Urinary bladder (tissue), 4 donors: ENCODE measurements at places on chromosomes 3 and 15. TPM values are rescaled to one million over a fixed set of nuclear protein-coding genes. Genes with fewer than 3 reads are reported as not detected.
A peak's percentile ranks its signal among the peaks of the same experiment; 100 is the strongest.

GPR149 gene
- polyA plus RNA-seq: not detected

DUOX1 gene
- 7.1 TPM for polyA plus RNA-seq

DNA sequence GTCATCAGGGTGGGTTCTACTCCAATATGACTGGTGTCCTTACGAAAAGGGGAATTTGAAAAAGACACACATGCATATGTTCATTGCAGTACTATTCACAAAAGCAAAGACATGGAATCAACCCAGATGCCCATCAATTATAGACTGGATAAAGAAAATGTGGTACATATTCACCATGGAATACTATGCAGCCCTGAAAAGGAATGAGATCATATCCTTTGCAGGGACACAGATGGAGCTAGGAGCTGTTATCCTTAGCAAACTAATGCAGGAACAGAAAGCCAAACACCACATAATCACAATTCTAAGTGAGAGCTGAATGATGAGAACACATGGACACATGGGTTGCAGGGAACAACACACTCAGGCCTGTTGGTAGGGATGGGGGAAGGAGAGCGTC is 24.8 kb upstream of the TICRR start:
- DNase-seq: no peak

GRCh38 chr3:123271466-123272159 is 69.9 kb downstream of the SEC22A start:
- no peak for DNase-seq

DNA sequence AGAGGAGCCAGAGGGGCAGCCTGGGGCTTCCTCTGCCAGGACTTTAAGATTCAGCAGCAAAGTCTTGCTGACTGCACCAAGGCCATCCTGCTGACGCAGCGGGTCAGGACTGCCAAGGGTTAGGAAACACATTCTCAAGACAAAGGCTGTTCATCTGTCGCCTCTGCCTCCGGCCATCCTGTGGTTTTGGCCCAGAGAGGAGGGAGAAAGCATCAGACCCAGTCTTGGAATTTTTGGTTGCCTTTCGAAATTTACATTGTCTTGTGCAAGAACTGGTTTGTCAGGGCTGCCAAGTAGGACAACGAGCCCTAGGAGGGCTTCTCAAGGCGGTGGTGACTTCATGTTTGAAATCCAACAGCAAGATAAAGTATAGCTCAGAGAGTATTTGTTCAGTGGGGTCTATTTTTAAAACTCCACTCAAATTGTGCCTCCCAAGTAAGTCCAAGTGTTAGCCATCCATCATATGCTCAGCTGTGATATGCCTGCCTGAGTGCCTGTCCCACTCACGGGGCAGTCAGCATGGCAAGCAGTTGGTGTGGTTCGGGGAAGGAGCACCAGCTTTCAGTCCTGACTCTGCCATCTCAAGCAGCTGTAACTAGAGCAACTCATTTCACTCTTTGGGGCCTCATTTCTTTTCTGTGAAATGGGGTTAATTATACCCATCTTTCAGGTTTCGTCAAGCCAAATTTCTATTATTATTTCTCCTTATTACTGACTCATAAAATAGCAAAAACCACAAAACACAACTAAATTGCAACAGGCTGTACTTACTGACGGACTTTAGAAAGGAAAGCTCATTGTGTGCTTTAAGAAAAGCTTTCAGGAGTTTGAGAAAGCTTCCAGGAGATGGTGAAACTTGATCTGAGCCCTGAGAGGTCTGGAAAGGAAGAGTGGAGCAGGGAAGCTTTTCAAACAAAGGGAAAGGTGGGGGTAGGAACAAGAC is 42.4 kb upstream of the RHO start:
- DNase-seq: no peak

DNA sequence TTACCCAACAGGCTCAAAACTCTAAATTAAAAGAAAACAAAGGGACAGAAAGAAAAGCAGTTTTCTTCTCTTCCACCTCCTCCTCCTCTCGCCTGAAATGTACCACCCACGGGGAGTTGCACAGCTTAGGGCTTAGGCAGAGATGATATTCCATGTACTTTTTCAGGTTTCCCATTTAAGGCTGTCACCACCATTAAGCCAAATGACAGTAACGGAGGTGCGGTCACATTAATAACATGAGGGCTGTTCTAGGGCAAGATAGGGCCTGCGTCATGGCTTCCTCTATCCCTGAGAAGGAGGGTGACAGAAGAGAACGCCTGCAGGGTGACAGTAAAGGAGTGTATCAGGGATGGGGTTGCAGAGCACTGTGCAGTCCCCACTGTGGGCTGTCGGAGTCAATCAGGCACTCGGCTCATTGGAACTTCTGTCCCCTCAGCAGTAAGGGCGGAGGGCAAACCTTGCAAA is 51.7 kb upstream of the TJP1 start:
- no peak for DNase-seq

GRCh38 chr3:69791106-69791505 is 51.8 kb downstream of the MITF start:
- no peak for DNase-seq

DNA sequence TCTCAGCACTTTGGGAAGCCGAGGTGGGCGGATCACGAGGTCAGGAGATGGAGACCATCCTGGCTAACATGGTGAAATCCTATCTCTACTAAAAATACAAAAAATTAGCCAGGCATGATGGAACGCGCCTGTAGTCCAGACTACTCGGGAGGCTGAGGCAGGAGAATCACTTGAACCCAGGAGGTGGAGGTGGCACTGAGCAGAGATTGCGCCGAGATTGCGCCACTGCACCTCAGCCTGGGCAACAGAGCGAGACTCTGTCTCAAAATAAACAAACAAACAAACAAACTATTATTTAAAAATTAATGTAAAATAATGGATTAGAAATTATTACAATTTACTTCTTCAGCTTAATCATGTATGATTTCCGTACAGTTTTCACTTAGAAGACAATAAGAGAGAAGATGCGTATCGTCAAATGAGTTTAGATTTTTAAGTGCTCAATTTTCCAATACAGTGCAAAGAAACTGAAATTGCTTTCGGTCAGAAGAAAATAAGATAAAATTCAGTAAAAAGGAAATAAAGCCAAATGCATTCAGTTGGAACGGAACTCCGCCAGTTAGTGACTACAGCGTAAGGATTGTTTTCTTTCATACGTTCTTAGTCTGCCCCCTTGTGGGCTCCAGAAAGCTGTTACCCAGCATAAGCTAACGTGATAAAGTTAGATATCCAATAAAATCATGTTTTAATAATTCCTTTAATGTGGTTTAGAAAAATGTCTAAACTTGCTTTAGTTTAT is 24.8 kb downstream of the AADAC start:
- DNase-seq: peak; percentile 61

DNA sequence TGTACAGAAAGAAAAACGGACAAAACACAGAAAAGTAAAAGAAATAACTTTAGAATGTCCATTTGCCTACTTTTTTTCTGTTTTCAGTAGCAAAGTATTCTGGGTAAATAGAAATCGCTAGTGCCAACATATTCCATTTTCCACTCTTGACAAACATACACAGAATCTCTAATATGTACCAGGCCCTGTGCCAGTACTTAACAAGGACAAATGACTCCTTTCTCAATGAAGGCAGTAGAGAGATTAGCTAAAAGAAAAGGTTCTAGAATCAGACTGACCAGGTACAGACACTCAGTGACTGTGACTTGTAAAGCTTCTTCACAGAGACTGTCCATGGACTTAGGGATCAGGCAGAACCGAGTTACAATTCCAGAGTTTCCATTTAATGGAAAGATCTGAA is 165.8 kb upstream of the STAC start:
- no peak for DNase-seq

KCNAB1 gene
- polyA plus RNA-seq: 3.7 TPM

CAPN3 gene
- 6.3 TPM for polyA plus RNA-seq

ARHGEF26 gene
- 21.3 TPM for polyA plus RNA-seq

TMEM108 gene
- polyA plus RNA-seq: 23.8 TPM

DNA sequence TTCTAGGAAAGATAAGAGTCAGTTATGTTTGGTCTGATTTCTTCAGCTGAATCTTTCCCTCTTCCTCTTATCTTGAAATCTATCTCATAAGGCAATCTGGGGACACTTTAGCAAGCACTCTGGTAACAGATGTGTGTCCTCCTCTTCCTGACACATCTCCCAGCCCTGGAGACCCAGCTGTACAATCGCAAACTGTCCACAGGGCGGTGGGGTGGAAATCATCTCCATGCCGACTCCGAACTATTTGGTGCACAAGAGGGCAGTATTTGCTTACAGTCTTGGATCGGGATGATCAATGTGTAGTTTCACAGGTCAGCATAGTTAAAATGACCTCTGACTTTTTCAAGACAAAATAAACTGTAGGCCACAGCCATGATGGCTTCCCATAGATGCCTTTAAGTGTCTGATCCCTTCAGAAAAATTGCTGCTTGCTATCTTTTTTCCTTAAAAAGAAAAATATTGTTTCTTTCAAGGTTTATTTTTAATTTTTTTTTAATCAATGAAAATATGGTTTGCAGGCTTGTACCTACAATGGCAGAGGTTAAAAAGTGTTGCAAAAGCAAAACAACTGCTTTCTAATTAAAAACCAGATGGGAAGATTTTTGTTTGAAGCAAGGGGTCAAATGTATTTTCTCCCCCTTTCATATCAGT is 17.7 kb downstream of the EEFSEC start:
- DNase-seq: peak; percentile 82

DNA sequence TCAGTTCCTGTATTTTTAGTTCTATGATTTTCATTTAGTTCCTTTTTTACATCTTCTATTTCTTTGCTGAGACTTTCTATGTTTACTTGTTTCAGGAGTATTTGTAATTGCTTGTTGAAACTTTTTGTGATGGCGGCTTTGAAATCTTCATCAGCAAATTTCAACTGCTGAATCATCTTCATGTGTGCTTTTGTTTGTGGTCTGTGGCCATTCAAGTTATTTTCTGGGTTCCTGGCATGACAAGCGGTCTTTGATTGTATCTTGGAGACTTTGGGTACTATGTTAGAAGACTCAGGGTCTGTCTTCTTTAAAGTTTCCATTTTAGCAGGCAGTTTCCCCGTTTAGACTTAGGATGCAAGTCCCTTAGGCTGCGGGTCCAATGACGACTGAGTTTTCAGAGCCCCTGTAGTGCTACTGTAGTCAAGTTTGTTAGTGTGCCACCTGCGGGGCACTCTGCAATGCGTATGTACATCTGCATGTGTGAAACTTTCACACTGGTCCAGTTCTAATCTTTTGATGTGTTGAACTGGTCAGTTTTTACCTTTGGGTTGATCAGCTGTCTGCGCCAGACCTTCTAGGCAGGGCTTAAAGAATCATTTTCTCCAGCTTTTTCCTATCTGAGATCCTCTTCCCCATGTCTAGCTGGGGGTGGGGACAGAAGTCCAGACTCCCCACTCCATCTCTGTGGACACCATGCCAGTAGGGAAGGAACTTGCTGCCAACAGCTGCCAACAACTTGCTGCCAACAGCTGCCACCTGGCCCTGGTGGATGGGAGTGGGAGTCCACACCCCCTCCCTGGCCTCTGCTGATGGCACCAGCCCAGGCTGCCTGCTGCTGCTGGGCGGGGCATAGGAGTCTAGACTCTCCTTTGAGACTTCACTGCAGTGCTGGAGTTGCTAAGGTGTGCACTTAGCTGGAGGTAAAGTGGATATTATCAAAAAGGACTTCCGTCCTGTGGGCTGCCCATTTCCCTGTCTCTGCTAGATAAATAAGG is 190.9 kb downstream of the TJP1 start:
- no peak for DNase-seq

DNA sequence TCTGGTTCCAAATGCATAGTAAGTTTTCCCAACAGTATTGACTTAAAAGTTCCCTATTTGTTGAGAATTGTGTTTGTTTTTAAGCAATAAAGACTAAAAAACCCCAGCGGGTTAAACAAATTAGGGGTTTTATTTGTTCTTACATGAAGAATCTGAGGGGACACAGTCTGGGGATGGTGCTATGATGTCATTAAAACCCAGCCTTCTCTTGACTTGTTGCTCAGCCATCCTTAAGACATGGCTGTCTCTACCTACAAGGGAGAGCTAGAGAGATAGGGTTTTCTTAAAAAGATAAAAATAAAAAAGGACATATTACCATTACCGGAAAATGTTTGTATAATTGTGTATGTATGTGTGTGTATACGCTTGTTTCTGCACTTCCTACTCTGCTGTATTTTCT is 11.7 kb upstream of the ARL14 start:
- DNase-seq: no peak

GRCh38 chr3:125959317-125960065 is 9.5 kb upstream of the ROPN1B start:
- no peak for DNase-seq

GRCh38 chr15:84917452-84917851 is 33.0 kb downstream of the SLC28A1 start:
- no peak for DNase-seq

DNA sequence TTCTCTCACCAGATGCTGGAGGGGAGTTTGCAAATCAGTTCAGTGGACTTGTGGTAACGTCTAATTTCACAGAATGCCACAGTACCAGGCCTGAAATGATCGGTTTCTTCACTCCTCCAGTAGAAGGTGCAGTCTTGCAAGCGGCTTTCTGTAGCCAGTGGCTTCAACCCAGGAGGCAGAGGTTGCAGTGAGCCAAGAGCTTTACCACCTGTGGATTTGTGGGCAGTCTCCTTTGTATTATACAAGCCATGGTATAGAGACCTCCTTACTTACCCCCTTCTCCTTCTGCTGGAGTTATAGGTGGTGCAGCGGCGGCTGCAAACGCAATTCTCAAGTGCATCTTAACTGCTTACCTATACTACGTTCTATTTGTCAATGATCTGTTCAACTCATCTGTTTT is 17.6 kb downstream of the EIF2AK4 start:
- no peak for DNase-seq

GRCh38 chr3:17514597-17514996 is 227.8 kb downstream of the TBC1D5 start:
- DNase-seq: no peak

- DNase-seq: no peak
Measured at GRCh38 chr3:118435851-118436350, 598.7 kb downstream of the IGSF11 start.

DNA sequence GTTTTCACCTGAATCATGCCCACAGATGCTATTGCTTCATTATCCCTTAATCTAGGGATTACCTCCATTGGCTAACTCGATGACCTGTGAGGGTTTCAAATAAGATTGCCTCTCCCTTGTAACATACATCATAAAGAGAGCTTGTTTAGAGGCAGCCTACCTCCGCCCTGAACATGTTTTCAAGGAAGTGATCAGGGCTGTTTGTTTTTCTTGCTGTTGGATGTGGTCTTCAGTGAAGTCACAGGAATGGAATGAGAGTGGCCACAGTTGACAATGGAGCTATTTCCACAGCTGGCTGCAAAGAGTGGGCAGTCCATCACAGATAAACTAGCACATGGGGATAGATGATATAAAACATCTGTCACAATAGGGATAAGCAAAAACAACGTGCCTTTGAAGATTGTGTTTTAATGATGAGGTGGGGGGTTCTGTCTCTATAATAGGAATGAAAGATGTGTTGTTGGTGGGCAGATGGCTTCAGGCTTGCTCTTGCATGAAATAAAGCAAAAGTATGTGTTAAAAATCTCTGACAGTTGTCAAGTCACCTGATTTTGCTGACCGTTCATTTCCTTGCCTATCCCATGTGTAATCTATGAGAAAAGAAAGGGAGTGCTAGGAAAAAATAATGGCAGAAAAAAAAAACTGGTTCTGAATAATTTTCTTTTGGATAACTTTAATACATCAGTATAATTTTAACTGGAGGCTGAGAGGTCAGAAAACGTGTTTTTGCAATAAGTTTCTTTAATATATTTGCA is 642.3 kb downstream of the RBMS3 start:
- no peak for DNase-seq

- no peak for DNase-seq
Measured at GRCh38 chr15:90902840-90903732, at the start of gene MAN2A2. MAN2A2 (plus strand) TSS chr15:90903302; CDS start chr15:90904208, 906 bp downstream.

SCG3 gene
- 0.61 TPM for polyA plus RNA-seq

CCDC54 gene
- not detected for polyA plus RNA-seq
